ENCODE measurements at places on chromosomes 3 and 15. TPM values are rescaled to one million over a fixed set of nuclear protein-coding genes. Genes with fewer than 3 reads are reported as not detected.

DNA sequence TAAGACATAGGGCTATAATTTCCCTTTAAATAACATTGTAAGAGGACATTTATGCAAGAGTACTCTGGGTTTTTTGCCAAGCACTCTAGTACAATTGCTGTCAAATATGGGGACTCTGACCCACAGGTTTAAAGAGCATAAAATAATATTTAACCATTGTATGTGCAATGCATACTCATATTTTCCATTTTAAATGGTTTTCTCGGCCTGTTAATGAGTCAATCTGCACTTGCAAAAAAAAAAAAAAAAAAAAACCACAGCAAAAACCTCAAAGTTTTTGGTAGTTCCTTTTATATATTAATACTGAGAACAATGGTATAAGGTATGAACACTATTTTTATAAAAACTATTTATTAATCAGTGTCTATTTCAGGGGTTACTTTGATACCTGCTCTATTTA is 304.0 kb upstream of the CBLB start:
- H3K36me3 ChIP-seq = no peaks in the 10 kb centered on the region
- H3K4me1 ChIP-seq = no peaks in the 10 kb centered on the region
- DNase-seq = no peak
- no peak overlapping the region for H3K4me3 ChIP-seq
- H3K27ac ChIP-seq = no peak overlapping the region
- no peaks in the 10 kb centered on the region for H3K27me3 ChIP-seq

DNA sequence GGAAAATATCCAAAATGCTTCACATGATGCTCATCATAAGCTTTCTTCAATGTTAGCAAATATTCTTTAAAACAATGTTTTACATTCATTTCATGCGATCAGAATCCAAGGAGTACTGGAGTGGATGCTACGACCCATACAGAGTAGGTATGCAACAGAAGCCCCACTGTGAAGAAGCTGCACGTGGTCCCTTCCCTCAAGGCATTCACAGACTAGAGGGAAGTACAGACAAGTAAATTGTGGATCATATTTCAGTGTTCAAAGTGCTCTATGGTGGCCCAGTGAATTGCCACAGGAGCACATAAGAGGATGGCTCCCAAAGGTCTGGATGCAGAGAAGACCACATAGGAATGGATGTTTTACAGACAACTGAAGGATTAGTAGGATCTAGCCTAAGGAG is 789.9 kb downstream of the IGSF11 start:
- H3K27me3 ChIP-seq = no peaks in the 10 kb centered on the region
- no peak overlapping the region for H3K27ac ChIP-seq
- DNase-seq = no peak
- no peaks in the 10 kb centered on the region for H3K36me3 ChIP-seq
- no peak overlapping the region for H3K4me3 ChIP-seq

DNA sequence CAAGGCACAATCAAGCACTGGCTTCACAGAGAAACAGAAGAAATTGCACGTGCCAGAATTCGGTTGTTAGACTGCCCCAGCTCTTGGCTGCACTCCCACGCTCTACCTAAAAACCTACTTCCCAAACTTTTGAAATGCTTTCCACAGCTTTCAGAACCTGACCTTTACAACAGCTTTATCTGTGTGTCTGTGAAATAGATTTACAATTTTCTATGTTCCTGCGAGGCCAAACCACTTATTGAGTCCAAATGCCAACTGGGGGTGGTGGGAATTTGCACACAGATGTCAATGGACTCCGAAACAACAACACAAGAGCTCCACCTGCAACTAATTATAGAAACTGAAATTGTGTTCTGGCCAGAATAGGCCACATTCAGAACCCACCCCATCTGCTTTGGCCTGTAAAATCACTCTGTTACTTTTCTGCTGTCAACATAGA is 44.6 kb downstream of the ERC2 start:
- no peak overlapping the region for H3K27ac ChIP-seq
- no peaks in the 10 kb centered on the region for H3K4me1 ChIP-seq
- no peaks in the 10 kb centered on the region for H3K27me3 ChIP-seq
- H3K4me3 ChIP-seq = no peak overlapping the region
- H3K36me3 ChIP-seq = no peaks in the 10 kb centered on the region

GRCh38 chr15:97059281-97059680 is 728.8 kb downstream of the NR2F2 start:
- DNase-seq = no peak
- H3K4me1 ChIP-seq = no peaks in the 10 kb centered on the region
- H3K36me3 ChIP-seq = no peaks in the 10 kb centered on the region
- no peak overlapping the region for H3K4me3 ChIP-seq

GRCh38 chr3:4748701-4749378 is 230.4 kb upstream of the BHLHE40 start:
- peaks cover 41% of the 10 kb centered on the region for H3K4me1 ChIP-seq
- H3K36me3 ChIP-seq = no peaks in the 10 kb centered on the region
- DNase-seq = no peak
- no peaks in the 10 kb centered on the region for H3K27me3 ChIP-seq
- peak overlapping the region; percentile 88 for H3K27ac ChIP-seq

DNA sequence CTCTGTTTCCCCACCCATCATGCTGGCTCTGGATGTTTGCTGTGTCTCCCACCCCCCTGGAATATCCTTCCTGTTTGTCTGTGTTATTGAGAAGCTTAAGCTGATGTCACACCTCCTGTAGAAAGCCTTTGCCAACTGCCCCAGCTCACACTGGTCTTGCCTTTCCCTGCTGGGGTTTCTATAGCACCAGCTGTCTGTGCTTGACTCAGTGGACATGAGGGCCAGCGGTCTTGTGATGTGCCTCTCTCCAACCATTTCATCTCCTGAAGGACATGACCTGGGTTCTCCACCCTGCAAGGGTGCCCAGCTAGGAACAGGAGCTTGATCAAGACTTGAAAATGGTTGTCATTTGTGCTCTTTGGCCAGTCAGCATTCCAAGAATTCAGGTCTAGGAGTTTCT is 14.7 kb downstream of the TMEM40 start:
- no peak overlapping the region for H3K4me3 ChIP-seq
- no peak overlapping the region for H3K27ac ChIP-seq
- no peaks in the 10 kb centered on the region for H3K36me3 ChIP-seq
- H3K4me1 ChIP-seq = no peaks in the 10 kb centered on the region

- H3K27ac ChIP-seq = no peak overlapping the region
- H3K27me3 ChIP-seq = no peaks in the 10 kb centered on the region
- no peaks in the 10 kb centered on the region for H3K36me3 ChIP-seq
- H3K4me3 ChIP-seq = no peak overlapping the region
- no peak for DNase-seq
- H3K4me1 ChIP-seq = peaks cover 64% of the 10 kb centered on the region
Observed at GRCh38 chr3:98890181-98890835, 11.2 kb downstream of the DCBLD2 start.

GRCh38 chr3:147130461-147130860 is 275.9 kb downstream of the ZIC4 start:
- no peaks in the 10 kb centered on the region for H3K27me3 ChIP-seq
- no peaks in the 10 kb centered on the region for H3K4me1 ChIP-seq
- H3K36me3 ChIP-seq = no peaks in the 10 kb centered on the region
- no peak for DNase-seq
- no peak overlapping the region for H3K4me3 ChIP-seq

DNA sequence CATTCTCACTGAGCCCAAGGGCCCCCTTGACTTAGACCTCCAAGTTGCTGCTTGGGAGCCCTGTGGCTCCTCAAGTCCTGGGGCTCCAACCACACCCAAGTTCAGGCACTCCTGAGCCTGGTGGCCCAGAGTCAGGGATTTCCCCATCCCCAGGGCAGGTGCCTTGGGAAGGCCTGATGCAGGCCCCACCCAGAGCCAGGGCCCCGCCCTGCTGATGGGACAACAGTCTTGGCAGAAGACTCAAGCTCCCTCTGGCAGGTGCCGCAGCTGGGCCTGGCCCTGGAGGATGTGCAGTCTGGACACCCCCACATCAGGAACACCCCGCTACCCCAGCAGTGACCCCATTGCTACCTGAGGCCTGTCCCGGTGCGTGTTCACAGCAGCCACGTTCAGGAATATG is 17.7 kb upstream of the SHISA5 start:
- H3K27ac ChIP-seq = no peak overlapping the region
- H3K4me3 ChIP-seq = no peak overlapping the region
- no peaks in the 10 kb centered on the region for H3K27me3 ChIP-seq

GRCh38 chr3:54756330-54756731 is 171.5 kb downstream of the LRTM1 start:
- no peak for DNase-seq
- H3K4me3 ChIP-seq = no peak overlapping the region
- H3K4me1 ChIP-seq = no peaks in the 10 kb centered on the region
- no peak overlapping the region for H3K27ac ChIP-seq

DNA sequence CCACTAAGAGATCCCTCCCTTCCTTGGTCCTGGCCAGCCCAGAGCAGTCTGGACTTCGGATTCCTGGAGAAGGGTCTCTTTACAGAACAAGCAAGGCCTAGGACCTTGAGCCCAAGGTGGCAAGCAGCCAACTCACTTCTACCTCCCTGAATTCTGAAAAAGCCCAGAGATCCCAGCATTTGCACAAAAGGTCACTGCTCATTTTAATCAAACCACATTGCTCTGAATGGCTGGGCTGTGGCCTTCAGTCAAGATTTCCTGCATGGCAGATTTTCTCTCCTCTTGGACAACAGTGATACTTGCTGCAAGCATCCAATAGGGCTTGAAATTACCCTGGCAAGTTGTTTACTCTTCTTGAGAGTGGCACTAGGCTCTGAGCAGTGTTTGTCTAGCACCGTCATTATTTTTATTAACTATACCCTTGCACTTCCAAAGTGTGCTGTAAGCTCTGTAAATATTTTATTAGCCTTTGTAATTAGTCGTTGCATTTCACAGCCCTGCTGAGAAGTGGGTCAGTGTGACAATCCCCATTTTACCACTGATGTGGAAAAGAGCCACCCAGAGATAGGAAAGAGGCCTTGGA is 274.7 kb upstream of the CTNNB1 start:
- H3K4me3 ChIP-seq = no peak overlapping the region
- no peak overlapping the region for H3K27ac ChIP-seq

DNA sequence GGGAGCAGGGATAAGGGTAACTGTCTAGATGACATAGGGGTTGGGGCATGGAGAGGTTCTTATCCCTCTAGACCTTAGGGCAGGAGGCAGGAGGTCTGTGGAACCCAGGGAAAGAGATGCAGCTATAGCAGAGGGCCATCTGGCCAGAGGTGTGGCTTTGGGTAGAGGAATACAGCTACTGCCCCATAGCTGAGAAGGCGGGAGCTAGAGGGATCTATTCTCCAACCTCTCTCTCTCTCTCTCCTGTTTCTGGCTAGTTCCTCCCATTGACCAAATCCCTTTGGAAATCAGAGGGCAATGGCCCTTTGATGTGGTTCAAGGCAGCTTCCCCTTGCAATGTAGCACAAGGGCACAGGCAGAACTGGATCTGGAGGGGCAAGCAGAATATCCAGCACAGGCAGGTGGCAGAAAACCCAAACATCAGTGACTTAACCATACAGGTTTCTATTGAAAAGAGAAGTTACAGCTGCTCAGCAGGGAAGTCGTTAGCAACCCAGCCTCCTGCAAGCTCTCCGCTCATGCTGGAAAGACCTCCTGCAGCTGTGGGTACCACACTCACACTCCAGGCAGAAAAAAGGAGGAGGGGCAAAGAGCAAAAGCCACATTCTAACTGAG is 22.3 kb upstream of the LMOD3 start:
- H3K36me3 ChIP-seq = no peaks in the 10 kb centered on the region
- no peak overlapping the region for H3K27ac ChIP-seq
- H3K27me3 ChIP-seq = no peaks in the 10 kb centered on the region
- no peak for DNase-seq
- no peaks in the 10 kb centered on the region for H3K4me1 ChIP-seq

- H3K4me1 ChIP-seq = peaks cover 34% of the 10 kb centered on the region
- peak overlapping the region; percentile 59 for H3K4me3 ChIP-seq
- H3K36me3 ChIP-seq = peaks cover 23% of the 10 kb centered on the region
- no peaks in the 10 kb centered on the region for H3K27me3 ChIP-seq
- peak overlapping the region; percentile 94 for H3K27ac ChIP-seq
Observed at GRCh38 chr3:9932843-9933560, 632 bp upstream of the CRELD1 start.

DNA sequence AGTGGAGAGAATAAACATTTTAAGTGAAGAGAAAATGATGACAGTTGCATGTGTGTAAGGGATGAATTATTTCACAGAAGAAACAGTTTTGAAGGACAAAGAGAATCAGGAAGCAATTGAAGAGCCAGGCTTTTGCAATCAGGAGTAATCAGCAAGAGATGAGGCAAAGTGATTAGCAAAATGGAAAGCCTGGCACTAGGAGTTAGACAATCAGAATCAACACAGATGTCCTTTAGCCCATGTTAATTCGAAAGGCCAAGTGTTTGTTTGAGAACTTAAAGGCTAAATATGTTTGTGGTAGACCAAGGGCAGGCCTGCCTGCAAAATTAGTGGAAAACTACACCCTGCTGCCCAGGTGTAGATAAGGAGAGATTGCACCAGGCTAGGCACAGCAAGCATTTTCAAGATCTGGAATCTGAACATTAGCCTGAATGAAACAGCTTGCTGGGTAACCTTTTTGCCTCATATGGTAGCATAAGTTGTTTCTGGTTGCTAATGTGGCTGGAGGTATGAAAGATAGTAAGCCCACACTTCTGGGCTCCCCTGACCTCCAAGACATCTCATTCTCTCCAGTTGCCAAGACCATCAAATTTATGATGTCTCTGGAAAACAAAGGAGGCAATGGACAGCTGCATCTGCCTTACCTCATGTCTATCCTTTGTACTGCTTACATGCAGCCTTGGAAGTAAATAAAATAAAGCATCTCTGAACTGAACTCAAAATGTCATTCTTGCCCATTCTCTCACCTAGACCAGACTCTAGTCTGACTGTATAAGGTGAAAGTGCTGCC is 22.0 kb upstream of the LEKR1 start:
- H3K27ac ChIP-seq = no peak overlapping the region
- DNase-seq = no peak
- no peaks in the 10 kb centered on the region for H3K27me3 ChIP-seq
- H3K36me3 ChIP-seq = no peaks in the 10 kb centered on the region

- no peaks in the 10 kb centered on the region for H3K27me3 ChIP-seq
- H3K36me3 ChIP-seq = no peaks in the 10 kb centered on the region
- H3K4me3 ChIP-seq = no peak overlapping the region
- DNase-seq = peak; percentile 79
- peaks cover 9% of the 10 kb centered on the region for H3K4me1 ChIP-seq
Observed at GRCh38 chr15:92527197-92527596, 128.4 kb downstream of the FAM174B start.

- no peak for DNase-seq
- no peaks in the 10 kb centered on the region for H3K27me3 ChIP-seq
- no peak overlapping the region for H3K27ac ChIP-seq
- H3K36me3 ChIP-seq = no peaks in the 10 kb centered on the region
- no peaks in the 10 kb centered on the region for H3K4me1 ChIP-seq
- no peak overlapping the region for H3K4me3 ChIP-seq
Observed at GRCh38 chr3:66923969-66924368, 74.1 kb upstream of the KBTBD8 start.

- peak; percentile 50 for DNase-seq
- H3K27me3 ChIP-seq = peaks cover 5% of the 10 kb centered on the region
Observed at GRCh38 chr3:195806211-195806915, 5.4 kb downstream of the MUC4 start.

The TJP1 gene
- 92.0 TPM for total RNA-seq

The IGSF10 gene
- 1.6 TPM for total RNA-seq

The ADAMTS7 gene
- total RNA-seq = 2.6 TPM

The ZNF35 gene
- total RNA-seq = 12.1 TPM

The FBN1 gene
- total RNA-seq = 57.0 TPM

The KCNMB3 gene
- 2.7 TPM for total RNA-seq

The GOLGA6B gene
- not detected for total RNA-seq

The MAPK6 gene
- total RNA-seq = 24.1 TPM
